Islet precursor cell (in vitro differentiated cells): ENCODE measurements at places on chromosomes 7 and 10.

DNA sequence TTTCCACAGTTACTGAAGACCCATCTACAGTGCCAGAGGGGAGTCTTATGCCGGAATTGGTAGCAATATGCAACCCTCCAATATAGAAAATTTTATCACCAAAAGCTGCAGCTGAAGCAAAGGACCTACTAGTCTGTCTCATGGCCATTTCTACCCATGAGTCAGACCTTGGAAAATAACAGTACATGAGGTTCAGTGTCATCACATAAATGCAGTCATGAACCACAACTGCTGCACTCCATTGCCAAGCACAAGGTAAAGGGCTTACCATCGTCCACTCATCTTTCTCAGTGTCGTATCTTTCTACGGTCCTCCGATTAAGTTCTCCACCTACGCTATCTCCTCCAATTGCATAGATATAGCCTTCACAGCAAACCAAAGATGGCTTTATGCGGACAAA is 21.8 kb downstream of the KBTBD2 start:
- DNase-seq, result no peak

DNA sequence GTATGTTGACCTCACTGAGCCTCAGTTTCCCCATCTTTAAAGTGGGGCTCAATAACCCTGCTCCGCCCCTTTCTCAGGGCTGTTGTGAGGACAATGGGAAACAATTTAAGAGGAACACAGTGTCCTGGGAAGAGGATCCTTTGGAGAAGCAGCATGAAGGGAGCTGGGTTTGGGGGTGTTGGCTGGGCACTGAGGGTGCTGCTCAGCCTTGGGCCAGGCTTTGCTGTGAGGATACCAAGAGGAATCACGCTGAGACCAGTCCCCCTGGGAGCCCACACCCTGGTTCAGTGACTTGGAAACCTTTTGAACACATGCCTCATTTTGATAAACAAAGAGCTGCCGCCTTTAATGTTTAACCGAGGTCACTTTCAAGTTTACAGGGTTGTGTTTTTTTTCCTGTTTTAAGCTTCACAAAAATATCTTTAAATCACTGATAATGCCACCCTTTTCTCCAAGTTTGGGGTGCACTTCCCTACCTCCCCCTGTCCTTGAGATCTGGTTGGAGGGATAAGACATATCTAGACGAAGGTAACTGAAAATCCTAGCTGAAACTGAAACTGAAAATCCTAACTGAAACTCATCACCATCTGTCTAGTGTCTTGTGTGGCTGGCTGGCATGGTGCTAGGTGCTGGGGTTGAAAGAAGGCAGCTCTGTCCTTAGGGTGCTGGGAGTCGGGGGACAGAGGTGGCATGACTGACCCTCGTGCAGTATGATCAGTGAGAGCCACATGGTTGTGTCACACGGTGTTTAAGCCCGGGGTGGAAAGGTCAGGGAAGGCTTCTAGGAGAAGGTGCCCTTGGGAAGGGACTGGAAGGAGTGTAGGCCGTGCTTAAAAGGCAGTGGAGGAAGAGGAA is 27.7 kb downstream of the ZNF775 start:
- DNase-seq, result no peak

DNA sequence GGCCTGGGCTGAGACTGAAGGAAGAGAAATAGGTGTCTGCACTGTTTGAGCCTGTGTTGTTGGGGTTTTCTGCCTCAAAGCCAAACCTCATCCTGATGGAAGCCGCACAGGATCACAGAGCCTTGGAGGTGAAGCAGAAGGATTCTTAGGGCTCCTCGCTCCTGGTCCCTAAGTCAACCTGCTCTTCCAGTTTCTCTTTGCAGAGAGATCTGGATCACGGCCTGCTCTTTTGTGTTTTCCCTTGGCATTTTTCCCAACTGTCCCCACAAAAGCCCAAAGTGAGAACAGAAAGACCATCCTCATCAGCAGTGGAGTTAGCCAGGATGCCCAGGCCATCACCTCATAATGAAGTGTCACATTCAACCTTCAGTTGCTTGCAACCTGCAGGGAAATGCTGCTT is 20.3 kb upstream of the PPIA start:
- DNase-seq, result no peak

GRCh38 chr10:123998197-123999141 is 94.9 kb downstream of the CHST15 start:
- DNase-seq, result no peak

DNA sequence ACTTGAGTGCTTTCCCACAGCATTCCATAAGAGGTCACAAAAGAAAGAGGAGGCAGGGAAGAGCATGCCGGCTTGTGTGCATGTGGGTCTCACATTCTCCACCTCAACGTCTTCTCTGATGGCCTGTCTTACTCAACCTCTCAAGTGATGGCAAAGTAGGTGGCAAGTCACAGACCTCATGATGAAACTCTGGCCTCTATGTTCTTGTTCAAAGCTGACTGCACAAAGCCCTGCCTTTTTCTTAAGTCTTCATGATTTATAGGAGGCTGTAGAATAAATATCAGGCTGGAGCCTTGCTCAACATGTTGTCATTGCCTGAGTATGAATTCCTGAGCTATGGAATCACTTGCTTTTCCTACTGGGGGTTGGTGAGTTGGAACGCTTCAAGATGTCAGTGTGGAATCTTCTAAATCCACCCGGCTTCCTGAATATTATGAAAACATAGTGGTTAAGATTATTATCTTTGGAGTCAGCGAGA is 213.6 kb upstream of the INHBA start:
- no peak for DNase-seq

DNA sequence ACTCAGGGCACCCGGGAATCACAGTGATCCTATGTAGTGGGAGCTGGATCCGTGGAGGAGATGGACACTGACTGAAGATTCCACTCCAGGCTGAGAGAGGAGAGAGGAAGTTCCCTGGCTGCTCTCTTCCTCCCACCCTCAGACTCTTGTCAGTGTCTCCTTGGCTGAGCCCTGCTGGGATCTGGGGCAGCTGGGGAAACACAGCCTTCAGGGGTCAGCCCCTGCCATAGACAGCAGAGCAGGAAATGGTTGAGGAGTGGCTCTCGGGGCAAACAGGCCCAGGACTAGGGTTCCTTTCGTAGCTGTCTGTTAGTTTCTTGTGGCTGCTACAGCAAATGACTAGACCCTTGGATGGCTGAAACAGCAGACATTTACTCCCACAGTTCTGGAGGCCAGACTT is 174.4 kb upstream of the BMPER start:
- no peak for DNase-seq

DNA sequence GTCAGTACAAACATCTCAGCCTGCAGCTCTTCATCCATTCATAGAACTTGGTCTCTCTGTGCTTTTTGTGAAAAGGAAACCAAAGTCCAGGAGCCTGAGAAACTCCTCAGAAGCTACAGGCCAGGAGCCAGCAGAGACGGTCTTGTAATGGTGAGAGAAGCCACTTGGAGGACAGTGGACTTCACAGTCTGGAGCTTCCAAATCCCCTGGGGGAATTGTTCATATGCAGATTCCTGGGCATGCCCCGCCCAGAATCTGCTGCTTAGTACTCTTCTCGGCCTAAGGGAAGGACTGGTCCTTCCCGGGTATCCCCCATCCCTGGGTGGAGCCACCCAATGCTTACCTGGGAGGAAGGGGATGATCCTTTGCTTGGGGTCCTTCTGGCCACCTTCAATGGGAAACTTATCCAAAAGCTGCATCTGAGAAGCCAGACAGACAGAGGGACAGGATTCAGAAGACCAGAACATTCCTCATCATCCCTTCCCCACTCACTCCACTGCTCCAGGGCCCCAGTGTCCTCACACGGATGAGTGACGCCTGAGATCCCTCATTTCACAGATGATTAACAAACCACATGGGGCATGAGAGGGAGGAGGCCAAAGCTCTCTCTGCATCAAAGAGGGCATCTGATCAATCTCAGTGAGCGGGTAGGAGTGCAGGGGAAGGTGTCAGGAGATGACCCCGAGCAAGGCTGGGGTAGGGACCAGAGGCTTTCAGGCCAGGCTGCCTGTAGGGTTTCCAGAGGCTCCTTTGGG is 88.4 kb downstream of the SH3PXD2A start:
- no peak for DNase-seq

DNA sequence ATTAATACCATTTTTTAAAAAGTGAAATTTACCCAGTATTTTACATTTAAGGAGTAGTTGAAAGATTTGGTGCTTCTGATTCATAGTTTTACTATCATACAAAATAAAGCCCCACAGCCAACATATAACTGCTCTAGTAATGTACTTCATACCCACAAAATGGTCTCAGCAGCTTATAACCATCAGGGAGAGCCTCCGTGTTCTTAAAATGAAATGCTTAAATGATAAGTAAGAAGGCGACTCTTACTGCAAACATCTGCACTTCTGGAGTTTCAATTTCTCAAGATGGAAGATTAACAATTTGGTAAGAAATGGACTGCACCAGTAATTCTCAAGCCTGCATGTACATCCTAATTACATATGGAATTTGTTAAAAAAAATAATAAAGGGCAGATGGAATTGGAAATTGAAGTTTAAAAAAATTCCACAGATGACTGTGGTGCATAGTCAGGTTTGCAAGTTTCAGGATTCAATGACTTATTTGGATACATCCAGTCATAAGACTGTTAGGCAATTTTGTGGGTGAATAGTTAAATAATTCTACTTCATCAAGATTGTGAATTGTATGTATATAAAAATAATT is 461.0 kb downstream of the KIF20B start:
- no peak for DNase-seq

- DNase-seq, result peak; percentile 98
Measured at GRCh38 chr7:94301024-94301586, 93.6 kb upstream of the COL1A2 start.

DNA sequence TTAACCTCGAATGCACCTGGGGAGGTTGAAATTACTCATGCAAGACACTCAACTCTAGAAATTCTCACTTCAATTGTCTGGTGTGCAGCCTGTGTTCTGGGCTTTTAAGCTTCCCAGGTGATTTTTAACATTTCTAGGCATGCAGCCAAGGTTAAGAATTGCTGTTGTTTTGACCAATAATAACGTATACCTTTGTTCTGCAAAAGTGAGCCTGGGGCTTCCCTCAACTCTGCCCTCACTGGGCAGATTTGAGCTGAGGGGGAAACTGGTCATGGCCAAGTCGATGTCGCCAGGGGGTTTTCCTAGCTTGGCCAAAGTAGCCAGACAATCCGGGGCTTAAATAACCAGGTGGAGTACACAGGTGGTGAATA is 568 bp downstream of the PRSS2 start:
- no peak for DNase-seq

DNA sequence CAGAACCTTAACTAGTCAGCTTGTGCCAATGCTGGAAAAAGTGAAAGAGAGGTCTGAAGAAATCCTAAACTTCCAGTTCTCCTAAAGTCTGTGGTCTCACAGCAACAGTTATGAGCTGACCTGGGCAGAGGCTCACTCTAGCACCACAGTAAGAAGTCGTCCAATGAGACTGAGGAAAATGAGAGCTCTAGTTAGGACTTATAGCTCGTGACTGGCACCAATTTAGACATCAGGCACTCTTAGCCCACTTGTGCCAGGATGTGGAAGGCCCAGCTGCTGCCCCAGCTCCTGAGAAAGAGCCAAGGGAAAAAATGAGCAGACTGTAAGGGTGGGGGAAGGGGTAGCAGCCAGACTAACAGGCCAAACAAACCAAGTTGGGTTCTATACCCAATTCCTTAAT is 7.6 kb downstream of the MMS19 start:
- no peak for DNase-seq

- no peak for DNase-seq
Measured at GRCh38 chr10:11152801-11153200, 135.1 kb downstream of the CELF2 start.

GRCh38 chr7:113828581-113828980 is 90.2 kb downstream of the PPP1R3A start:
- no peak for DNase-seq

DNA sequence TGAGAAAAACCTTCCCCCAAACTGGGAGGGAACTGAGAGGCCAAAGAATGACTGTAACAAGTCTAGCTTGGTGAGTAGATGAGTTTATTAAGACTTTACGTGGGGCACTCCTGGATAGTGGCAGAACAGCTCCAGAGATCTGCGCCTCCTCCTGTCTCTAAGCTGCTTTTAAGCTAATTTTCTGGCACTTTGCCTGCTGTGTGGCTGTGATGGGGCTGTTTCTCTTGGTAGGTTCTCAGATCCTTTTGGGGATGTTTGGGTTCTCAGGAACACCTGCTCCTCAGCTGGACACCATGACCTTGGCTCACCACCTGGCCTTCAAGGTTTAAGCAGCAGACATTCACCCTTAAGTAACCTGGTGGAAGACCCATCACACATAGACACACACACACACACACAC is 68.3 kb downstream of the AKR1E2 start:
- no peak for DNase-seq

DNA sequence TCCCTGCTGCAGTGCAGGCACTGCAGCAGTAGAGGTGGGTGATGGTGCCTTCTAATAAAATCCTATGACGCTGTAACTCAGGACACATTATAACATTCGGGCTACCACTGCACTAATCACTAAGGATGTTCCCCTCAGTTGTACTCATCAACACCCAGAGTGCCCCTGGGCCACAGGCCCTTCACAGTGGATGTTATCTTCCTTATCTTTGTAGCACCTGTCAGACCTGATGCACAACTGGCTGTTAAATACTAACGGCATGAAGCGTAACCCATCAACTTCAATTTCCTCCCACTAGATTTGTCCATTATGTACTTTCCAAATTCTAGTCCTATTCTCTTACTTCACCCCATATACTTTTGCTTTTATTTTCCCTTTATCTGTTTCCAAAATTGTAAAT is 66.3 kb downstream of the PARD3 start:
- DNase-seq, result no peak

- no peak for DNase-seq
Measured at GRCh38 chr10:44627591-44628354, 242.9 kb upstream of the CXCL12 start.

- no peak for DNase-seq
Measured at GRCh38 chr7:96004578-96004977, 232.2 kb downstream of the DYNC1I1 start.

- peak; percentile 71 for DNase-seq
Measured at GRCh38 chr7:102874166-102874829, 38.5 kb upstream of the LRRC17 start.

DNA sequence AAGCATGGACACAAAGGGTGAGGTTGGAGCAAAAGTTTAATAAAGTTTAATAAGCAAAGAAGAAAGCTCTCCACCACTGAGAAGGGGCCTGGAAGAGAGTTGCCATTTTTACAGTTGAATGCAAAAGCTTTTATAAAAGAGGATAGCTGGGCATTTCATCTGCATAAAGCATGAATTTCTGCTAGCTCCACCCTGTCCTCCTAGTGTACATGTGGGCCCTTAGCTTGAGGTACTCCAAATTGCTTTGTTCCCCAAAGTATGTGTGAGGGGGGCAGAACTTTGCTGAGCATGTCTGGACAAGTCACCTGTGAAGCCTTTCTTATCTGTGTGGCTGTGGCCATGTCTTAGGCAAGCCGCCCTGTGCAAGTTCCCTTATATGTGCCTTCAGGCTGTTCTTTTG is 22.6 kb upstream of the CROT start:
- no peak for DNase-seq

GRCh38 chr7:34222722-34223121 is 317.4 kb downstream of the BMPER start:
- DNase-seq, result no peak

- no peak for DNase-seq
Measured at GRCh38 chr7:27936768-27937102, 196.8 kb downstream of the TAX1BP1 start.
